ENCODE measurements at places on chromosomes 7 and 10. TPM values are rescaled to one million over a fixed set of nuclear protein-coding genes. Genes with fewer than 3 reads are reported as not detected.

INPP5A gene
- 60.0 TPM for total RNA-seq

GRCh38 chr10:90313576-90314325 is 544.1 kb downstream of the HTR7 start:
- no peaks in the 10 kb centered on the region for H3K4me1 ChIP-seq
- no peak overlapping the region for H3K4me3 ChIP-seq
- no peaks in the 10 kb centered on the region for H3K36me3 ChIP-seq

GRCh38 chr7:4216016-4216415 is 466.1 kb upstream of the FOXK1 start:
- H3K4me1 ChIP-seq, result no peaks in the 10 kb centered on the region
- no peak overlapping the region for H3K27ac ChIP-seq
- no peak overlapping the region for H3K4me3 ChIP-seq
- H3K36me3 ChIP-seq, result no peaks in the 10 kb centered on the region
- no peak for DNase-seq

ELOVL3 gene
- 1.2 TPM for total RNA-seq

DNA sequence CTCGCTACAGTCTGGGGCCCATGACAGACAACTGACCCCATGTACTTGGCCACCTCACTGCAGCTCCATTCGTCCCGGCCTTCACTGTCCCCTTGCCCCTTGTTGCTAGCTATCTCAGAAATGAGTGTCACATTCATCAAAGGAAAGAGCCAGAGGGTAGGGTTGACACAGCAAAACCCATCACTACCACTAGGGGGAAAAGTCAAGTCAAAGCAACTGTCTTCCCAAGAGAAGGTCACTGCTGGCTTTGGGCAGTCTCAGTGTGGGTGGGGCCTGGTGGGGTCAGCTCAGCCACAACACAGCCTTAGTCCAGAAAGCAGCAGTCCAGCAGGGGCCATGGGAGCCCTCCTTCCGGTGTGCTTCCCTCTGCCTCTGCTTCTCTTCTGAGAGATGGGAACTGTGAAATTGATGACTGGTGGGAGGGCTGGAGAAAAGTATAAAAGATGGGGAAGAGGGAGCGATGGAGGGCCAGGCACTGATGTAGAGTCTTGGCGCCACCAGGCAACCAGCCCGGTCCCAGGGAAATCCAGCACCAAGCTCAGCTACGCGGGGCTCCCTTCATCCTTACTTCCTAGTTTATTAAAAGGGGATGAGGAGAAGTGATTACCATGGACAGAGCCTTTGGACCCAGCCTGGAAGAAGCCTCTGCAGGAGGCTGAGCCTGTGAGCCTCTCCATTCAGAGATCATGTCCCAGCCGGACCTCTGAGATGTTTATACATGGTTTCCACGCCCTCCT is 58.0 kb downstream of the PLXNA4 start:
- H3K4me1 ChIP-seq, result no peaks in the 10 kb centered on the region
- no peaks in the 10 kb centered on the region for H3K36me3 ChIP-seq
- peak; percentile 8 for DNase-seq
- H3K27ac ChIP-seq, result no peak overlapping the region
- H3K4me3 ChIP-seq, result no peak overlapping the region
